ENCODE measurements at places on chromosomes 1 and 21.

DNA sequence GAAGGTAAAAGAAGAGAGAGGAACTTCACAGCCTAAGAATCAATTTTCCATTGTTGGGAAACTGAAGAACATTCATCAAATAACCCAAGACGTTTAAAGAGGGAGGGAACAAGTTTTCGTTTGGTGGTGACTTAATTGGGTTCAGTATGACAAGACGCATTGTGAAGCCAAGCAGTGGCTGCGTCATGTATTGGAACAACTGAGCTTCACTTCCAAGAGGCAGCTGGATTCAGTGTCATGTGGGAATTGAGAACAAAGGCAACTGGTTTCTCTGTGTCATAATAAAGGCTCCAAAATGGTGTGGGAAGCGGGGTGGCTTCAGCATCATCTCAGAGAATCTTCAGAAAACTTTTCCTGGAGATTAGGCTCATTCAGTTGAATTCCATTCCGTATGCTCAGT, 29.8 kb upstream of the RC3H1 start:
- DNase-seq = no peak

DNA sequence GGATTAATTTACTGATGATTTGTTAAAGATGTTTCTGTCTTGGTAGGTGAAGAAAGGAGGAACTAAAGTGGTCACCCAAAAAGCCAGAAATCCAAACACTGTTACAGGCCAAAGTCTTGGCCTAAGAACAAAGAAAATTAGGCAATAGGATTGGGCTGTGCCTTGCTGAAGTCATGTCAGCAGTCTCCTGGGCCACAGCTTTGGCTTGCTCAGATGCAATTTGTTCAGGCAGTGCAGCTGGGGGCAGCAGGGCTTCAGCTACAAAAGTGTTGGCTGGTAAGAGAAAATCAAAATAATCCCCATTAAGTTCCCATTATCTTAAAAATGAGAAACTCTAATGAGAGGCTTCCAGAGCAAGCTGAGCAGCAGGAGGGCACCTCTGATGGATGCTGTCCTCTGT, 14.0 kb upstream of the RAP1A start:
- DNase-seq = no peak

DNA sequence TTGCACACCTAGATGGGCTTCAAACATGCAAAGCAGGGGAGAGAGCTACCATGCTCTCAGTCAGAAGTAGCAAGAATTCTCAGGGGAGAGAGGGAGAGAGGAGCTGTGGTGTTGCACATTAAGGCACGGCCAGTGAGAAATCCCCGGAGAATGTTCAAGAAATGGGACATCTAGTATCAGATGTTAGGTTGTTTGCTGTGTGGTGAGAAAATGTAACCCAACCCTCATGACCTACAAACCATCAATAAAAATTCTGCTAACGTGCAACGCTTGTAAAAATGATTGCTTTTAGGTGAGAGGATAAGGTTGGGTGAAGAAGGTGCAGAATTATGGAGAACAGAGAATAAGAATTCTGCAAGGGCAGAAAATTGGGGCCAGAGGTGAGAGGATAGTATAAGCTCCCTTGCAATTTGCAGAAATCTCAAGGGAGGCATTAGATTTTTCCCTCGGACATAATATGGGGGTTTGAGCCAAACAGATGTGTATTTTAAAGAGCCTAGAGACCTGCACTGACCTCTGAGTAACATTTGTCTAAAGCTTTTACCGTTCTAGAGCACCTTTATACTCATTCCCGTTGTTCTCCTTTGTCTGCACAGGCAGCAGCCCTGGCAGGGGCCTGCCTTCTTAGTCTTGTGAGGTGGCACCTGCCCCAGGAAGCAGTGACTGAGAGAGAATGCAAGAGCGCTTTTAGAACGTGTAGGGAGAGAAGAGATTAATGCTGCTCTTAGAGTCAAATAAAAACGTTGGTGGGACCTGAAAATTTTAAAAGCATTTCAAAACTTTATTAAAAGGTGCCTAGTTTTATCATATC, 25.4 kb upstream of the KIAA0040 start:
- no peak for DNase-seq

- DNase-seq = no peak
Measured at GRCh38 chr1:226956942-226957713, 17.0 kb downstream of the COQ8A start.

- no peak for DNase-seq
Measured at GRCh38 chr1:203325418-203326091, 20.2 kb downstream of the BTG2 start.

GRCh38 chr1:218529646-218530300, 184.6 kb downstream of the TGFB2 start:
- DNase-seq = no peak

GRCh38 chr1:117976381-117976780, 46.8 kb downstream of the WDR3 start:
- DNase-seq = no peak

- DNase-seq = no peak
Measured at GRCh38 chr1:106780066-106780465, 276.4 kb upstream of the PRMT6 start.

DNA sequence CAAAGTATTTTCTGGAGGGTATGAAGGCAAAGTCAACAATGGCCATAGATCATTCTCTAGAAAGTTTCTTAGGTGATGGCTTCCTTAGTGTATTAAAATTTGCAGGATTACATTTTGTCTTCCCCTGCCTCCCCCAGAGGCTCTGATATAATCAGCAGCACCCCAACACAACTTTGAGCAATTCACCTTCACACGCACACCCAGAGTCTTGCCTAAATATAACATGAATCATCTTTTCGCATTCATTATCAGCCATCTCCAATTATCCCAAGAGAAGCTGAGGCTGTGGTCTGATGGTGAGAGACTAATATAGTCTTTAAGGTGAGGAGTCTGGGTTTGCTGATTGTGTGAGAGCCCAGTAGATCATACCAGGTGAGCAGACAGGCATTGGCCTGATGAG, 343.0 kb downstream of the RRAGC start:
- no peak for DNase-seq

- DNase-seq = no peak
Measured at GRCh38 chr1:211614615-211615014, 35.7 kb upstream of the SLC30A1 start.

DNA sequence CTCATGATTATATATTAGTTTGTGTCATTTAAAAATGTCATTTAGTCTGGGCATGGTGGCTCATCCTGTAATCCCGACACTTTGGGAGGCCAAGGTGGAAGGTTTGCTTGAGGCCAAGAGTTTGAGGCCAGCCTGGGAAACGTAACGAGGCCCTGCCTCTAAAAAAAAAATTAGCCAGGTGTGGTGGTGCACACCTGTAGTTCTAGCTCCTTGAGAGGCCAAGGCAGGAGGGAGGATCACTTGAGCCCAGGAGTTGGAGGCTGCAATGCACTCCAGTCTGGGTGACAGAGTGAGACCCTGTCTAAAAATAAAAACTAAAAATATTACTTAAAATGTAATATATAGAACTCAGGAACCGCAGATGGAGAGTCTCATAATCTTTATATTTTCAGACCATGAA, 34.6 kb downstream of the RUNX3 start:
- no peak for DNase-seq

- no peak for DNase-seq
Measured at GRCh38 chr1:77361621-77362020, 79.8 kb downstream of the AK5 start.

GRCh38 chr1:24644100-24644384, 940 bp downstream of the SRRM1 start:
- DNase-seq = no peak

DNA sequence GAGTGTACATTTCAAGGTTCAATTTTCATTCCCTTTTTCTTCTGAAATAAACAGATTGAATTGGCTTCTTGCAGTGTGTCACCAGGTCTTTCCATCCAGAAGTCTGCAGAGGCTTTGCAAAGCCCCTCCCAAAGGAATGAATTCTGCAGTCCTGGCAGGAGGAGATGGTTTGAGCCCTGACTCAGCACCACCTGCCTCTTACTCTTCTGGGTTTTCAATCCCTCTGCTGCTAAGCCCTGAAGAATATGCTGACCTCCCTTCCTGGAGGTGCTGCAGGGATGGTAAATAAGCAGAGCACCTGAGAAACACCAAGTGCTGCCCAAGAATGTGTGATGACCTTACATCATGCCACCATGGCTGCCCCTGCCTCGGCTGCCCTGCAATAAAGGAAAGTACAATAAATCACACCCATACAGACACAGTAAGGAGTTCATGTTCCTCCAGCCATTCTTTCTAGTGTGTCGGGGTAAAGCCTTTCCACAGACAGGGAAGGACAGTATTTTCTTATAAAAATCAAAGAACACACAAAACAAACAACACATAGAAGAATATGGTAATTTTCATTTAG, 209.2 kb downstream of the ZNF326 start:
- DNase-seq = no peak

- no peak for DNase-seq
Measured at GRCh38 chr1:174052621-174053020, 30.5 kb upstream of the RC3H1 start.

- DNase-seq = no peak
Measured at GRCh38 chr1:197198911-197199310, 52.4 kb upstream of the ASPM start.

- no peak for DNase-seq
Measured at GRCh38 chr1:201326710-201327109, 43.4 kb downstream of the PKP1 start.

DNA sequence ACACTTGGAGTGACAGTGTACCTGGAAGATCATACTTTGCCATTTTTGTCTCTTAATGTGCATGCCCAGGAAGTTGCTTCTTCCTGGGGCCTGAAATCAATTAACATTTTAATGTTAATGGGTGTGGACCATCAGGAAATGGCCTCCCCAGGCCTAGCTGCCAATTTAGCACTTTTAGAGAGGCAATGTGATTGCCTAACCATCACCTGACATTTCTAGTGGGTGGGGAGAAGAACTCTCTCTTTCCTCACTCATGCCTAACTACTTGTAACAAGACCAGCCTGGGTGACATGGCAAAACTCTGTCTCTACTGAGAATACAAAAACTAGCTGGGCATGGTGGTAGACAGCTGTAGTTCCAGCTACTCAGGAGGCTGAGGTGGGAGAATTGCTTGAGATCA, 549.0 kb upstream of the RGS18 start:
- no peak for DNase-seq

- DNase-seq = no peak
Measured at GRCh38 chr1:15326691-15327588, 79.9 kb downstream of the FHAD1 start.

- DNase-seq = no peak
Measured at GRCh38 chr21:28419811-28420210, 572.9 kb downstream of the LTN1 start.

GRCh38 chr1:20216574-20216973, 30.3 kb upstream of the PLA2G2C start:
- no peak for DNase-seq

DNA sequence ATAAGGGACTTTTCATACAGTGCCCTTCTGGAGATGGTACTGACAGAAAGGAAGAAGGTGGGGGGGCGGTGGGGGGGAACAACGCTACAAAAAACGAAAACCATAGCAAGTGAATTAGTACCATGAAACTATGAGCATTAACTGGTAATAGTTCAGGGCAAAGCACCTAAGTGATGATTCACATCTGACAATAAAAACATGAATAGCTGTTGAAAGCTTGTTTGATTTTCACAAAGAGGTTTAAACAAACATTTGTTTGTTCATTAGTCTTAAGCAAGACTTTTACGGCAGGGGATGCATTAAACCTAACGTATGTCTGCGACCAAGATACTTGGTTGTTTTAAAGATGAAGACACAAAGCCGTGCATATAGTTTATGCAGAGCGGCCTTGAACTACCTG, 177.5 kb downstream of the LMO4 start:
- no peak for DNase-seq

DNA sequence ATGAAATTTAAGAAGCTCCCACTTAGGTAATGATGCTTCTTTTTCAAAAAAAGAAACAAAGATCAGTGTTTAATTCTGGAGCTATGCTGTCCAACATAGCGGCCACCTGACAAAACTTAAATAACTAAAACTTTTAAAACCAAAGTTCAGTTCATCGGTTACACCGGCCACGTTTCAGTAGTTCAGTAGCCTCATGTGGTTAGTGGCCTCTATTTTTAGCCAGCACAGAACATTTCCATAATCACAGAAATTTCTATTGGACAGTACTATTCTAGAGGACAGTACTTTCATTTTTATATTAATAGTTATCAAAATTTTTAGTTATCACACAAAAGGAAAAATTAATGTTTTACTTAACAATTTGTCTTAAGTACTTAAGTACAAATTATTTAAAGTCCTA, 141.0 kb downstream of the USP25 start:
- DNase-seq = no peak

DNA sequence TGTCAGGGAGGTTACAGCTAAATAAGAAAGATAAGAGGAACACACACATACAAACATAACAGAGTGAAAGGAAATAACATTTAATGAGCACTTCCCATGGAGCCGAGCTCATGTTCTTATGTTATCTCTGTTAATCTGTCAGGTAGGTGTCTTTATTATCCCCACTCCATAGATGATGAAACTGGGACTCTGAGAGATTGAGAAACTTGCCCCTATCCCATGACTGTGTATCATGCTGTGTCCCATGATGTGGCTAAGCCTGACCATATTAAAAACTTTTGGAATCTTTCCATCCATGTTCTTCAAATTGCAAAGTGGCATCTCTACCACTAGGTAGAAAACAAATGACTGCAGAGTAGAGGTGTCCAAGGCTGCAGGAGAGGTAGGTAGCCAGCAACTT, 285.2 kb upstream of the SGIP1 start:
- no peak for DNase-seq

DNA sequence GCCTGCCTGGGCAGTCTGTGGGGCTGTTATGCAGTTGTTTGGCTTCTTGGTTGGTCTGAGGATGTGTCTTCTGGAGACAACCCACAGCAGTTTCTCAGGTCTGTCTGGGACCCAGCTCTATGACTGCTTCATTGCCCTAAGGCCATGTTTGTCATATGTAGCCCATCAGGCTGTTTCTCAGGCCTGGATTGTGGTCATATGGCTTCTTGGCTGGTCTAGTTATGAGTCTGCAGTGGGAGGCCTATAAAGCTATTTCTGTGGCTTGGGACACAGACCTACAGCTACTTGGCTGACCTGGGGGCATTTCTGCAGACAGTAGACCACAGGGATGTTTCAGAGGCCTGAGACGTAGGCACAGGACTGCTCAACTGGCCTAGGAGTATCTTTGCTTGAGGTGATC, 41.5 kb downstream of the CHIA start:
- DNase-seq = no peak

DNA sequence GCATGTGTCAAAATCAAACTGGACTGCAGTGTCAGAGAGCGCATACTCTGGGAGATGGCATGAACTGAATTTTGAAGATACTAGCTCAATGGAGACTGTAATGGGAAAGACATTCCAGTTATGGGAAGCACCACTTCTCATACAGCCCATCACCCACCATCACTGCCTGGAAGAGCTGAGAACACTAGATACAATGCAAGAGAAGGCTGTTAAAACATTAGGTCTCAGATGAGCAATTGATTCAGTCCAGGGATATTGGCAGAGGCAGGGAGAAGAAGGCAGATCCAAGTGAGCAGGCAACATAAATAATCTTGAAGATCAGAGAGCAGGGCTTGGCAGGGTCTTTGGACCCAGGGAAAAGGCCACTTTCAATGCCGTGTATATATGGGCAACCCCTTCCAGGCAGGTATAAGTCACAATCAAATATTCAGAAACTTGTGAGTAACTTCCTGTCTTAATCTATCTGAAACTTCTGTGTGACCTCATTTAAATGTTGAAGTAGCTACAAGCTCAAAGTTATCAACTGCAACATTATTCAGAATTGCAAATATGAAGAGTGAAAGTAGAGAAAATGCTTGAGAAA, 290.3 kb upstream of the SGIP1 start:
- DNase-seq = no peak

- no peak for DNase-seq
Measured at GRCh38 chr1:18542351-18542750, 61.6 kb downstream of the KLHDC7A start.

GRCh38 chr1:86998727-86999126, 84.3 kb downstream of the HS2ST1 start:
- DNase-seq = no peak

GRCh38 chr1:228903434-228904071, 168.3 kb downstream of the RHOU start:
- no peak for DNase-seq
